ENCODE measurements at places on chromosomes 2 and 18. TPM values are rescaled to one million over a fixed set of nuclear protein-coding genes. Genes with fewer than 3 reads are reported as not detected.

GRCh38 chr2:28977176-28977875, 3.8 kb upstream of the TOGARAM2 start:
- no peaks in the 10 kb centered on the region for H3K27me3 ChIP-seq
- H3K4me1 ChIP-seq = no peaks in the 10 kb centered on the region
- no peaks in the 10 kb centered on the region for H3K36me3 ChIP-seq
- H3K4me3 ChIP-seq = no peak overlapping the region
- no peak for DNase-seq

DNA sequence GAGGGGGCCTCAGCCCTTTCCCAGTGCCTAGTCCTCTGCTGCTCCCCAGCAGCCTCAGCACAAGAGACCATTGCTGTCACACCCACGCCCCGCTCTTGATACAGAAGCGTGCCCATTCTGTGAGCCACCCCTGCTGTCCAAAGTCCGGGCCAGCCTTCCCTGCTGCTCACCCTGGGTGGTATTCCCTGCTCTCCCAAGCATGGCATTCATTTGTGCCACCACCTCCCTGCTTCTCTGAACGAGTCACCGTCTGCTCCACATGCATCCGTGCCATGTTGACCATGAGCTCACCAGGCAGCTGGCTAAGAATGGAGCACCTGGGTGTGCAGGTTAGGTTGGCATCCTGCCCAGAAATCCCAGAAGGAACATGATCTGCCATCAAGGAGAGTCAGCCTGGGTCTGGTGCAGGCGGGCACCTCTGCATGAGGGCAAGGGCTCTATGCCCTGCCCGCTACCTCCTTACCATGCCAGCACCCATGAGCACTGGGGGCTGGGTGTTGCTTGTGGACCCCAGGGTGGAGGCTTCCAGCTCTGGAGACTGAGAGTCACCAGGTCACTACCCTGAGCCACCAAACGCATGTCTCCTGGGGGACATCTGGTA, 63.0 kb downstream of the TWIST2 start:
- no peak overlapping the region for H3K4me3 ChIP-seq
- no peaks in the 10 kb centered on the region for H3K4me1 ChIP-seq
- DNase-seq = no peak
- no peaks in the 10 kb centered on the region for H3K36me3 ChIP-seq
- H3K27me3 ChIP-seq = no peaks in the 10 kb centered on the region
- H3K27ac ChIP-seq = no peak overlapping the region

DNA sequence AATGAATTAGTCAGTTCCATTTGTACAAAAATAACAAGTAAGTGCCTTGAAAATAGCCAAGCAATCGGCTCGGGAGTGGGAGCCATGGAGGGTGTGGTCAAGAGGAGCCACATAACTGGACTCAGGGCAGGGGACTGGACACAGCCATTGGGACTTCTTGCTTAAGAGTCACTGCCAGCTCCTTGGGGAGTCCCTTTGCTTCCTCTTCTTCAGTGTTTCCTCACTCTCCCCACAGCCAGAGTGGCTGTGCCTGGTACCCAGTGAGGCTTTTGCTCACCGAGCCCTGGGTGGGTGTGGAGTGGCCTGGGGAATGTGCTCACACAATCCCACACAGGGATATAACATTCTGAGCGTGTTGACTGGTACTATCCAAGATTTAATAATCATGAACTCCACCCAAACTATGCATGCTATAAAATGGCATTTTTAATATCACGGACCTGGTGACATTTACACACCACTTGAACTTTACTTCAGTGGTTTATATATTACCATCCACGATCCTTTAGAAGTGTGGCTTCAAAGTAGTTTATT, 94.6 kb downstream of the PTGR3 start:
- no peak overlapping the region for H3K27ac ChIP-seq
- H3K4me1 ChIP-seq = no peaks in the 10 kb centered on the region
- H3K36me3 ChIP-seq = no peaks in the 10 kb centered on the region
- no peak for DNase-seq

DNA sequence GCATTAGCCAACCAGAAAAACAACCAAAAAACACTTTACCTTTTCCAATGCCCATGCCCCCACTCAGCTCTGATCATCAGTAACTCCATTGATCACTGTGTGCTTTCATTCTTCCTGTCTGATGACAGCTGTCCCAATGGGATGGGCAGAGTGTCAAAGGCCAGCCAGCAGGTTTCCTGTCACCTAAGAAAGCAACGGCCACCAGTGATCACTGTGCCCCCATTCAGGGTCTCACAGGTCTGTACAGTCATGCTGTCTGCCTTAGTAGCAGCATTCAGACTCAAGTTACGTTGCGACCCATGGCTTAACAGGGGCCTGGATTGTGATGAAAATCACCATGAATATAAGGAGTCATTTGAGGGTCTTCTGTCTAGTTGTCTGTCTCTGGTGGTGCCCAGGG, 184.5 kb downstream of the MGAT5 start:
- H3K27me3 ChIP-seq = no peaks in the 10 kb centered on the region
- DNase-seq = no peak
- H3K4me1 ChIP-seq = no peaks in the 10 kb centered on the region
- no peak overlapping the region for H3K4me3 ChIP-seq

- H3K36me3 ChIP-seq = peaks cover 71% of the 10 kb centered on the region
- no peaks in the 10 kb centered on the region for H3K27me3 ChIP-seq
- peaks cover 5% of the 10 kb centered on the region for H3K4me1 ChIP-seq
- no peak overlapping the region for H3K27ac ChIP-seq
- no peak for DNase-seq
- no peak overlapping the region for H3K4me3 ChIP-seq
Observed at GRCh38 chr2:46358713-46359112, 61.5 kb downstream of the EPAS1 start.

GRCh38 chr18:55557211-55557610, 30.8 kb downstream of the TCF4 start:
- no peaks in the 10 kb centered on the region for H3K36me3 ChIP-seq
- H3K4me1 ChIP-seq = no peaks in the 10 kb centered on the region
- DNase-seq = no peak

DNA sequence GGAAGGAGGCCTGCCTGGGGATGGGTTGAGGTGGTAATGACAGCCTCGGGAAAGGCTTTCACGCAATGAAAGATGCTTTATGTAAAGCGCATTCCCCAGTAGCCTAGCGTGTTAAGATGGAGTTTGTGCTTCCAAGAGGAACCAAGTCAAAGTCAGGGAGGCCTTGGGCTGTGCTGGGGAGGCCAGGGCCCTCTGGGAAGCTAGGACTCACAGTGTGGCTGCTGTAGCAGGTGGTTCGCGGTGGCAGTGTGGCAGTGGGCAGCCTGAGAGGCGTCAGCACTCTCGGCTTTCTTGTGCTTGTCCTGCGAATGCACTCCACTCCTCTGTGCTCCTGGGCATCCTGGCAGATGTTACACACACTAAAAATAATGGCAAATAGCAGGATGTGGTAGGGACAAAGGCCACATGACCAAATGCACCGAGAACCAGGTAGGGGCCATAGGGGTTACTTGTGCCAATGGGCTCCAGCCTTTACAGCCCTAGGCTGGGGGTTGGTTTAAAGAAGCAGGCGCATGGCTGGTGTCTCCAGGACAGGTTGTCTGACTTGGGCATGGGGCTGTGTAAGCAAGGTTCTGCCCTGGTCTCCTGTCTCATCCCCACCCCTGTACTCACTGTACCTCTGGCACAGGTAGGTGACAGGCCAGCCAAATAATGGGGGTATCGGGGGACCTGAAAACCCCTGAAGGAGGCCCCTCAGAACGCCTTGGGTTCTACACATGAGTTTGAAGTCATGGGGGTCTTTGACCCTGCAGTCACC, 154.4 kb upstream of the TWIST2 start:
- peaks cover 3% of the 10 kb centered on the region for H3K4me1 ChIP-seq
- no peak overlapping the region for H3K27ac ChIP-seq
- H3K4me3 ChIP-seq = no peak overlapping the region

DNA sequence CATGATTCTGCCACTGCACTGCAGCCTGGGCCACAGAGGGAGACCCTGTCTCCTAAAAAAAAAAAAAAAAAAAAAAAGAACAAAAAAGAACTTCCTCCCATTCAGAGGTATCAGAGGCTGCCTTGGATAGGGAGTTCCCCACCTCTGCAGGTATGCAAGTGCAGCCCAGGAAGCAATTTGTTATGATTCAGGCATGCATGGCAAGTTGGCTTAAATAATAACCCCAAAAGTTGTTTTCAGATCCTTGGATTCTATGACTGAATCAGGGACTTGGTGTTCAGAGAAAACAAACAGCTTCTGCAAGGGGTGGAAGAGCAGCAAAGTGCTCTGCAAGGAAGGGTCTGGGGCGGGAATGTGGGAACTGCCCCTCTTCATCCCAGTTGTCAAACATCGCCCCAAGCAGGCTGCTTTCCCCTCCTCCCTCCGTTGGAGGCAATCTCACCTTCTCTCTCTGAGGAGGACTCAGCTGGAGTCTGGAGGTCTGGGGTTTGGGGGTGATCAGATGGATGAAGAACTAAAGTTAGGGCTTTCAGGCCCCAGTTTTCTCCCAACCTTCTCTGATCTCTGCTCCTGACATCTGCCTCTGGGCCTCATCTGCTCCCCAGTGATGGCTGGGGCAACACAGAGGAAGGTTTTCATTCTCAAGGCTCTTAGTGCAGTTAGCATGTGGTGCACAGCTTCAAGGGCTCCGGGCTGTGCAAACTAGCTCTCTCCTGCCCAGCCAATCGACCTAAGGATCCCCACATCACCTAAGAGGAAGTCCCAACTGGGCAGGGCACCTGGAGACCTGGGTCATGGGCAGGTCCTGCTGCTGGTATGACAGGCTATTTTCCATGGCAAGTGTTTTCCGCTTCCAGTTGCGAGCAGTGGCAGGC, 3.5 kb upstream of the GDF7 start:
- no peak overlapping the region for H3K27ac ChIP-seq
- no peak overlapping the region for H3K4me3 ChIP-seq
- H3K36me3 ChIP-seq = no peaks in the 10 kb centered on the region
- peaks cover 41% of the 10 kb centered on the region for H3K4me1 ChIP-seq

DNA sequence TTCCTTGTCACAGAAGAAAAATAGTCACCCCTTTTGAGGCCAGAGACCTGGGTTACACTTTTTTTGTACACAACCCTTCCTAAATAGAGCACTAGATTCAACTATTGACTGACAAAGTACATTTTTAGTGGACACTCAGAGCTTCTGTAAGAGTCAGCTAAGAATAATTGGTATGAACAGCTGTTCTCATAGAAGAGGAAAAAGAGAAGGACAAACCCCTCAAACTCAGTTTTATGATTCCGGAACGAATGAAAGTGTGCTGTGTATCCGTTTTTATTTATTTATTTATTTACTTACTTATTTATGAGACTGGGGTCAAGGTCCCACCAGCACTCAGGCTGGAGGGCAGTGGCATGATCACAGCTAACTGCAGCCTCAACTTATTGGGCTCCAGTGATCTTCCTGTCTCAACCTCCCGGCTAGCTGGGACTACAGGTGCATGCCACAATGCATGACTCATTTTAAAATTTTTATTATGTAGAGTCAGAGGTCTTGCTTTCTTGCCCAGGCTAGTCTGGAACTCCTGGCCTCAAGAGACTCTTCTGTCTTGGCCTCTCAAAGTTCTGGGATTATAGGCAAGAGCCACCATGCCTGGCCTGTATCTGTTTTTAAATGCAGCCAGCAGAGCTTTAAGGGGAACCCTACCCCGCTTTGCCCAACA, 36.0 kb upstream of the FZD5 start:
- DNase-seq = no peak
- H3K27me3 ChIP-seq = no peaks in the 10 kb centered on the region
- no peak overlapping the region for H3K27ac ChIP-seq

GRCh38 chr2:21860907-21861306, 737.1 kb downstream of the TDRD15 start:
- no peaks in the 10 kb centered on the region for H3K36me3 ChIP-seq
- no peak for DNase-seq

DNA sequence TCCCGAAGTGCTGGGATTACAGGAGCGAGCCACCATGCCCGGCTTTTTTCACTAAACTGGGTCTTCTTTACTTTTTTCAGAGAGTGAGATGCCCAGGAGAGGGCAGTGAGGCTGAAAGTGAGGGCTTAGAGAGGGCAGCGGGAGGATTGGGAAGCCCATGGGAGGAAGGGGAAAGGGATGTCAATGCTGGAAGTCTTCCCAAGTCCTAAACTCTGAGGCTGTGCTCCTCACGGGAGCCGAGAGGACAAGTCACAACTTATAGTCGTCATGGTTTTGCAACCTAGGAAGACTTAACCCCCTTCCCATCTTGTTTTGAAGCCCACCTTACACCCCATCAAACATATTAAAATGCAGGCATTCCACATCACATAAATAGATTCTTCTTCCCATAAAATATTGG, 15.1 kb upstream of the MEP1B start:
- H3K27ac ChIP-seq = no peak overlapping the region
- H3K27me3 ChIP-seq = no peaks in the 10 kb centered on the region
- no peaks in the 10 kb centered on the region for H3K36me3 ChIP-seq
- no peak for DNase-seq
- no peaks in the 10 kb centered on the region for H3K4me1 ChIP-seq
- H3K4me3 ChIP-seq = no peak overlapping the region

DNA sequence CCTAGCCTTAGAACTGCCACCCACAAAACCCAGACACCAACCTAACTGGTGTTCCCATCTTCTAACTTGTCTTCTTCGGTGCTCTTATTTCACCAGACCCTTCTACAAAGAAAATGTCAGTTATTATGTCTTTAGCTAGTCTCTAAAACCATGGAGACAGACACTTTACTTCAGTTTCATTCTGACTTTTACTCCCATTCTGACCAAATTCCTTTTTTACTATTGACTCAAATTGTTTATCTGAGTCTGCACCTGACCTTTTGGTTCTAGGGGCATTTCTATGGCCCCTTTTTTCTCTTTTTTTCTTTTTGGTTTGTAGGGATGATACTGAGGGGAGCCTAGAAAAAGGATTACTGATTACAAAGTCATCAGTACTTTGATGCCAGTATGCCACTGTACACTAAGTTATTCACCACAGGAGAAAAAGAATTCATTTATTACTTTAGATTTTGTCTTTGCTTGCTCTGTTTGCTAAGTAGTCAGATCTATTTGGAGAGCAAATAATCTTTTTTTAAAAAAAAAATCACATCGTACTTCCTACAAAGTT, 6.8 kb upstream of the SLC1A4 start:
- H3K4me1 ChIP-seq = peaks cover 6% of the 10 kb centered on the region
- no peaks in the 10 kb centered on the region for H3K36me3 ChIP-seq
- H3K4me3 ChIP-seq = no peak overlapping the region
- H3K27ac ChIP-seq = no peak overlapping the region
- no peak for DNase-seq
- H3K27me3 ChIP-seq = no peaks in the 10 kb centered on the region

DNA sequence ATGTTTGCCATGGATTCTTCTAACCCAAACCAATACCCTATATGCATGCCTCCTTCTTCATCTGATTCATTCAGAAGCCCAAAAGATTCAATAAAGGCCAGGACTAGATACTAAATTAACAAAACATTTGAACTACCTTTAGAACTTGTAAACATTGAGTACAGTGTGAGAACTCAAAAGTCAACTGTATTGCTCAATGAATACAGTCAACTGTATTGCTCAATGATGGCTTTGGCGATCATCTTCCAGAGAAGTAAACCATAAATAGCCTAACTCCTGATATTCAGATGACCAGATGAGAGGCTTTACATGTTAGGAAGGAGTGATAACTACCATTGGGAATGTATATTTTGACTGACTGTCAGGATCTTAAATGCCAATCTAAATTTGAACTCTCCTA, 206.5 kb upstream of the ITGA4 start:
- H3K4me3 ChIP-seq = no peak overlapping the region
- no peak overlapping the region for H3K27ac ChIP-seq
- H3K27me3 ChIP-seq = no peaks in the 10 kb centered on the region
- H3K36me3 ChIP-seq = no peaks in the 10 kb centered on the region
- H3K4me1 ChIP-seq = no peaks in the 10 kb centered on the region

CRYBA2 gene
- total RNA-seq = not detected
